Right renal pelvis (tissue), 4 donors: ENCODE measurements at places on chromosomes 12 and 14. TPM values are rescaled to one million over a fixed set of nuclear protein-coding genes. Genes with fewer than 3 reads are reported as not detected.
A peak's percentile ranks its signal among the peaks of the same experiment; 100 is the strongest.

DNA sequence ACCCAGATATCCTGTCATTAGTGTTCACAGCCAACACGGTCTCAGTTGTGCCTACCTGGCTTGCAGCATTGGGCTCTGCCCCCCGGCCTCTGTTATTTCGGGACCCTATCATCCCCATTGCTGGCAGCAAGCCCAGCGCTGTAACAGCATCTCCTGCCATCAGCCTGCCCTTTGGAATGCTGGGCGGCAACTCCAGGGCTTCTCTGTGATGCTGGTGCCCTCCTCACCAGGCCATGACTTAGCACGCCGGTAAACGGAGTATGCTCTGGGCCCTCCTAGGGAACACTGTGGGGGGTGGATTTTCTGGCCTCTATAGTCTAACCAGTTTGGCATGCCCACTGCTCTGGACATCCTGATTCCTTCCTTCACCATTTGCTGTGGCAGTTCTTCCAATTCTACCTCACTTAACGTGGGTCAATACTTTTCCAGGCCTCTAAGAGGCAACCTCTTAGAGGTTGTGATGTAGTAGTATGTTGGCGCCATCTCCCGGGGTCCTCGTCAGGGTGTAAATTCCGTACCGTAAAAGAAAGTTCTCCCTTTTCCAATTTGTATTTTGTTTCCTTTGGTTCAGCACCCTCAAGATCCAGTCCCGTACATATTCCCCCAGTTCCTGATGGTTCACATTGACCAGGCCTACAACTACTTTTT, 80.0 kb downstream of the SINHCAF start:
- DNase-seq = no peak

KRT3 gene
- not detected for polyA plus RNA-seq

GRCh38 chr12:16385782-16386646, 38.6 kb downstream of the MGST1 start:
- DNase-seq = peak; percentile 36

TAS2R8 gene
- polyA plus RNA-seq = not detected

DNA sequence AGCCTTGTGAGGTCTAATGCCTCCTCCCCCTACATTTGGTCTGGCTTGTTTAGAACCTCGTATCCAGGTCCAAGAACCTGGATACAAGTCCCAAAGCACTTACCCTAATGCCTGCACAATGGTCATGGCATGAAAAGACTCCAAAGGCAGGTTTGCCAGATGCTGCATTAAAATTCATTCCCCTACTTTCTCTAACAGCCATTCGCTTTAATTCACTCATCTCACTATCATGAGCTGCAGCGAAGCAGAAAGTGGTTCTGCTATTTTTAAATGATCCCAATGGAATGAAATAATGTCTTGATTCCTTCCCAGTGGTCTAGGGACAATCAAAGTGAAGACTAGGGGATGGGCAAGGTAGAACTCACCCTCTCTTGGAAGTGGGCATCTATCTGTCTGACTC, 72.5 kb upstream of the MAX start:
- no peak for DNase-seq

SIX4 gene
- 6.7 TPM for polyA plus RNA-seq

PSMA3 gene
- 127 TPM for polyA plus RNA-seq

GRCh38 chr14:94320243-94320642, 2.9 kb downstream of the SERPINA6 start:
- DNase-seq = no peak
